ENCODE measurements at places on chromosomes 12 and 14.
A peak's percentile ranks its signal among the peaks of the same experiment; 100 is the strongest.

- DNase-seq = no peak
Observed at GRCh38 chr12:29728030-29728429, 55.7 kb downstream of the TMTC1 start.

GRCh38 chr14:34087571-34087970 is 136.7 kb upstream of the EGLN3 start:
- DNase-seq = no peak

DNA sequence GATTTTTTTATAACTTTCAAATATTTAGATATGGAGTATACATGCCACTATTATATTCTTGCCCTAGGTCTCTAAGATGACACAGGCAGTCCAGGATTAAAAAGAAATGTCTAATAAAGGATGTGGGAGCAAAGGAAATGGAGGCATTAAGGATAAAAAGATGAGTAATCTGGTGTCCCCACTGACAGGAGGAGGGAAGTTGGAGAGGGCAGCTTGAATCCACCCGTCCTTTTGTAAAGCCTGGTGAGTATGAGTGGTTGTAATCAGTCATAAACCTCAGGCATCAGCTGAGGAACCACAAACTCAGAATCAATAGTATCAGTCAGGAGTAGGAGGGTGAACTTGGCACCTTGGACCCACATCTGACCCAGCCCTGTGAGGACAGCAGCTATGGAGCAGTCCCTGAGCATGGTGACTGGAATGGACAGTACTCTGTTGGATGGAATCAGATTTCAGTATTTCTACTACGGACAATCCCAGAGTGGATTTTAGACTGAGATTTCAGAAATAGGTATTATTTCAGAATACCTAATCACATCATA is 100.5 kb downstream of the EXOC5 start:
- no peak for DNase-seq

DNA sequence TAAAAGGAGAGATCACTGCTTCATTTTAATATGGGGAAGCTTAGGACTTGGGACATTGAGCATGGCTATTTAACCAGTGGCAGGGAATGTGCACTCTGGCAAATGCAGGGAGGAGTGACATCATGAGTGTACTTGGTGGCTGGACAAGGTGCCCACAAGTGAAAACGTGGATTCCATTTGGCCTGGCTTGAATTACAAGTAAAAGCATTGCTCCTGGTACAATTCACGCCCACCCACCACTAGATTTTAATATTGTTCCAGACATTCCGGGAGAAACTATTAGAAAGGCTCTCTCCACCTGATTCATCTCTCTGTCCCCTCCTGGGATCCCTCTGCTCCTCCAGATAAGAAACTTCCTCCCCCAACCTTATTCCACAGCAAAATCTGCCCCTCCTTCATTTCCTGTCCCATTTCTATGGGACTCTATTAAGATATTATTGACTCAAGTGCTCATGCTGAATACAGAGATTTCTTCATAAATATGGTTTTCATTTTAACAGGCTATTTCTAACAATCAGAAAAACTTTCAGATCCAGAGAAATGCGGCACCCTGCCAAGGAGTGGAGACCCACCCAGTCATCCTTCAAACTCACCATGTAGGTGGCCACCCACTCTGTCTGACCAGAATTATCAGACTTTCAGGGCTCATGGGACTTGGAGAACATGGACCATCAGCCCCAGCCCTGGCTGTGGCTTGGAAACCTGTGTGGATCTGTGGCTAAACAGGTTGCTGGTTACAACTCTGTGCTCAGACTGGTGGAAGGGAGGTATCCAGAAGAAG is 43.2 kb downstream of the SSPN start:
- DNase-seq = no peak

GRCh38 chr12:27437839-27438238 is 8.7 kb upstream of the SMCO2 start:
- DNase-seq = no peak

DNA sequence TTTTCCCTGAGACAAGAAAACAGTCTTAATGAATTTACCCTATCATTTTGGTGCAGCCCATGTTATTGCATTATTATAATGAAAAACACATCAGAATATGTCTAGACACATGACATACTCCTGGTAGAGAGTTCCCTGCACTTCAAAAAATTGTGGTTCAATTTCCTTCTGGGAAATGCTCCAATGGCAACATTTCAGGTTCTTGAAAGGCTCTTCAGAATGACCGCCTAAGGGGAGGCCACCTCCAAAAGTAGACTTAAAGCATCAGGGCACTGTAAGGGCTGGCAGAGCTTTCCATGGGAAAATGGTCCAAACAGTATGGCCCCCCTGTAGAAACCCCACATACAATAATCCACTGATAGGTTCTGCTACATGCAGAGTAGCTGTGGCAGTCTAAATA is 110.7 kb downstream of the SLC25A21 start:
- no peak for DNase-seq

DNA sequence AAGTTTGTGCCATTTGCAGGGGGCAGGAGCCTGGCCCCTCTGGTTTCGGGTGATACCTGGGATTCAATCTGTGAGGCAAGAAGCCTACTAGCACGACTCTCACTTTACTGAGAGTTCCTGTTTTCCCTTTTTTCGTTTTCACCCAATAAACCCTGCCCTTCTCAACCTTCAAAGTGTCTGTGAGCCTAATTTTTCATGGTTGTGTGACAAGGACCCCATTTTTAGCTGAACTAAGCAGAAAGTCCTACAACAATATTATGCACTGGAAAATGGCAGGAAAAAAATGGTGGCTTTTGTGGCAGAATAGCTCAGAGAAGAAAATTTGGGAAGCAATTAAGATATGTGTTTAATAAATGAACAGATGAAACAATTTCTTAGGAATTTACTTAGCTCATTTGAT is 432.1 kb downstream of the C12orf50 start:
- no peak for DNase-seq

- DNase-seq = no peak
Observed at GRCh38 chr12:93976024-93976423, 172.4 kb upstream of the PLXNC1 start.

DNA sequence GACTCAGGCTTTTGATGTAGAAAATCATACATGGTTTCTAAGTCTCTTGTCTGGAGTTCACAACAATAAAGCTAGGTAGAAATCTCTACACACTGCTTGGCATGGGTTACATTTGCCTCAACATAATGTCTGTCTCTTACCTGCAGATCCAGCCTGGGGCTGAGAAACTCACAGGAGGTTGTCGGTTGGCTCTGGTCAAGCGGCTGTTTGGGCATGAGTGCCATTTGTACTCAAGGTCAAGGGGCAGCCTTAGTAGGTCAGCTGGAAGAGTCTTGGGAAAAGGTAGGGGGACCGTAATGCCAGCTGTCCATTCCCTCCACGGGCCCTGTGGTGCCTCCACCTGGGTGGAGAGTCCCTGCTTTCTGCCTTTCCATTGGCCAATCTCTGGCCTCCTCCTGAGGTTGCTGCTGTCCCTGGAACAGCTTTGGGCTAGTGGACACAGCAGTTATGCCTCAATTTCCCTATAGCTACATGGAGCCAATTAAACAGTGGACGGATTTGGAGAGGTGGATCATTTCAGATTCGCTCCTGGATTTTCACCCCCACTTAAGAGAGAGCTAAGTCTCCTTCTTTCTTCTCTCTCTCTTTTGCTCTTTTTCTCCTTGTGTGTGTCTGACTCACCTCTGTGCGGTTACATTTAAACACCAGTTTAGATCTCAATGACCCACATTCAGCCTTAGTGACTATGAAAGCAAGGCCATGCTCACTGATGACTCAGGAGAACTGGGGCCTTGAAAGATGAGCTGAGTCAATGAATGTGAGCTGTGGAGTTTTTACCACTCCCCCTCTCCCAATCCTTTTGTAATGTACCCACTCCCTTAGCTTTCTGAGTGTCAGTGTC is 132.8 kb upstream of the HIF1A start:
- DNase-seq = no peak

- DNase-seq = no peak
Observed at GRCh38 chr12:115866909-115867525, 410.5 kb downstream of the MED13L start.

DNA sequence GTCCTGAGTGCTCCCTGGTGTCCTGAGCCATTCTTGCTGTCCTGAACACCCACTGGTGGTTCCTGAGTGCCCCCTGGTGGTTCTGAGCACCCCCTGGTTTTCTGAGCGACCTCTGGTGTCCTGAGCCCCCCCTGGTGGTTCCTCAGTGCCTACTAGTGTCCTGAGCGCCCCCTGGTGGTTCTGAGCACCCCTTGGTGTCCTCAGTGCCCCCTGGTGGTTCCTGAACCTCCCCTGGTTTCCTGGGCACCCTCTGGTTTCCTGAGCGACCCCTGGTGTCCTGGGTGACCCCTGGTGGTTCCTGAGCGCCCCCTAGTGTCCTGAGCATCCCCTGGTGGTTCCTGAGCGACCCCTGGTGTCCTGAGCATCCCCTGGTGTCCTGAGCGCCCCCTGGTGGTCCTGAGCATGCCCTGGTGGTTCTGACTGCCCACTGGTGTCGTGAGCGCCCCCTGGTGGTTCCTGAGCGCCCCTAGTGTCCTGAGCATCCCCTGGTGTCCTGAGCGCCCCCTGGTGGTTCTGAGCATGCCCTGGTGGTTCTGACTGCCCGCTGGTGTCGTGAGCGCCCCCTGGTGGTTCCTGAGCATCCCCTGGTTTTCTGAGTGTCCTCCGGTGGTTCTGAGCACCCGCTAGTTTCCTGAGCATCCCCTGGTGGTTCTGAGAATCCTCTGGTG is 473.1 kb downstream of the TMEM121 start:
- DNase-seq = peak; percentile 47

DNA sequence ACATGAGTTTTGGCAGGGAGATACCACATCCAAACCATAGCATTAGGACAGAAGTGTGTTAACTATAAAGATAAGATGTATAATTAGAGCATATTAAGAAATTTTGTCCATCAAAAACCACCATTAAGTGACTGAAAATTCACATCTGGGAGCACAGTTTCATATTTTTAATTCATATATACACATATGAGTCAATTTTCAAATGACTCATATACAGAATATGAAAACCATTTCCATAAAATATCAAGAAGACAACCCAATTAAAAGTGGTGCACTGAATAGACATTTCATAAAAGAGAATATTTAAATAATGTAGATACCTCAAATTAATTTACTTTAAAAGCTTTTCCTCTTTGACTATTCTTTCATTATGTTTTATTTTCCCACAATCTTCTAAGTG is 25.3 kb downstream of the MUCL1 start:
- DNase-seq = no peak

GRCh38 chr12:66052988-66053615 is 77.4 kb downstream of the LLPH start:
- no peak for DNase-seq

DNA sequence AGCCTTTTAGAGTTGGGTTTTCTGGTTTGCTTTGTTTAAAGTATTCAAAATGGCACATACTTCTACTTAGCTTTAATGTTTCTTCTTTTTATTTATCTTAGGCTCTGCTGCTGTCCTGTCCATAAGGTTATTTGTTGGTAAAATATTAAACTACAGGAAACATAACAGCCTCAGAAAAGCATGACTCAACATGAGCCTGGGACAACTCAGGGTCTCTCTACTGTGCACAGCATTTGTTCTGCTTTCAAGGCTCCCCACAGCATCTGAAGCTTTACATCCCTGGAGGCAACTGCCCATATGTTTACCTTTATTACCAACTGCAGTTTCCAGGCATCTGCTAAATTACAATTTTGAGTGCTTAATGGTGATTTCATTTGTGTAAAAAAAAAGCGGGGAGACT is 954.2 kb upstream of the FBXO33 start:
- DNase-seq = no peak

- DNase-seq = peak; percentile 68
Observed at GRCh38 chr12:68364893-68365725, 32.9 kb upstream of the MDM1 start.

DNA sequence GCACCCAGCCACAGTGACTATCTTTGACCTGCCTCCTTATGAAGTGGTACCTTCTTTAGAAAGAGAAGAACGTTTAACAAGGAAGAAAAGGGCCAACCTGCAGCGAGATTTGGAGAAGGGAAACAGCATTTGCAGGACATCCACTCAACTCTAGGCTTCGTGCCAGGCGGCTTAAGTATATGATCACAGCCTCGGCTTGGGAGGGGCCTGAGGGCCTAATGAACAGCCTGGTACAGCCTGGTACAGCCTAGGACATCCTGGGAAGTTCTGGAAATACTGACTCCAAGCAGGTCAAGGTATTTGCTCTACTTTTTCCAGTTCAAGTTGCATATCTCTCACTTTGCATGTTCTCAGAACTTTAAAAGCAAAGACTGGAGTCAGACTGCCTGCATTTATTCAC is 16.1 kb downstream of the HCAR2 start:
- DNase-seq = no peak

- no peak for DNase-seq
Observed at GRCh38 chr12:19542606-19543005, 103.3 kb downstream of the AEBP2 start.

- DNase-seq = no peak
Observed at GRCh38 chr14:96634896-96635295, 132.7 kb downstream of the PAPOLA start.

DNA sequence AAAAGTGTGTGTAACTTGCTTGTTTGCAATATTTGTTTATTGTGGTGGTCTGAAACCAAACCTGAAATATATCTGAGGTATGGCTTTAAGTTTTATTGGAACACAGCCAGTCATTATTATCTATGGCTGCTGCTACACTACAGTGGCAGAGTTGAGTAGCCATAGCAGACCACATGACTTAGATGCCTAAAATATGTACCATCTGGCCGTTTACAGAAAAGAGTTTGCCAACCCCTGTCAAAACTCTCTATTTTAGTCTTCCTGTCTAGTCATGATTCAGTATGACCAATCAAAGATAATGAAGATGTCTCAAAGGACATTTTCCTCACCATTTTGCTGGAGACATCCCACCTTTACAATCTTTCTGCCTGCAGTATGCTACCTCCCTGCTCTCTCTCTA is 242.3 kb downstream of the ANO6 start:
- no peak for DNase-seq

- no peak for DNase-seq
Observed at GRCh38 chr12:104230304-104231095, 14.9 kb downstream of the TXNRD1 start.

- no peak for DNase-seq
Observed at GRCh38 chr12:92107094-92107493, 38.6 kb downstream of the BTG1 start.

- DNase-seq = no peak
Observed at GRCh38 chr12:38386205-38386985, 69.8 kb downstream of the ALG10B start.

DNA sequence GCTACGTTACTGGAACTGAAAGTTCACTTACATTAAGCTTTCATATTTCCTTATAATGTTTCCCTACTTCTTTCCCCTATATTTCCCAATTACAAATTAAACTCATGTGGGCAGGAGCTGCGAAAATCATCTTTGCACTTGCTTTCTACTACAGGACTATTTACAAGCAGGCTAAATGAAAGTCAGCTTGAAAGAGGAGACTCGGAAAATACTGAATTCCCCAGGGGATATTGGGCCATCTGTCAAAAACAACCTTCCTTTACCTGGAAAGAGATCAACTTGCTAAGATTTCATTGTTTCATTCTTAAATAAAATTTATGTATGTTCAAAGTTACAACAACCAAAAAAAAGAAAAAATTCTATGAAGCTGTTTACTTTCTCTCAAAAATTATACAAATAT is 92.8 kb upstream of the BBS10 start:
- DNase-seq = no peak

GRCh38 chr12:7542813-7543212 is 39.2 kb upstream of the CD163 start:
- no peak for DNase-seq

Data from stimulated activated CD8-positive, alpha-beta memory T cell treated with anti-CD3 and anti-CD28 coated beads, Interleukin-12 subunit alpha, Interleukin-12 subunit beta, amount 100 ng/mL, for 4 hours (primary cell).